ENCODE measurements at places on chromosomes 11 and 22.
A peak's percentile ranks its signal among the peaks of the same experiment; 100 is the strongest.

- DNase-seq, result peak; percentile 80
Observed at GRCh38 chr11:120125024-120125423, 12.9 kb downstream of the TRIM29 start.

GRCh38 chr11:67670316-67671210 is 3.9 kb downstream of the ALDH3B2 start:
- DNase-seq, result no peak

DNA sequence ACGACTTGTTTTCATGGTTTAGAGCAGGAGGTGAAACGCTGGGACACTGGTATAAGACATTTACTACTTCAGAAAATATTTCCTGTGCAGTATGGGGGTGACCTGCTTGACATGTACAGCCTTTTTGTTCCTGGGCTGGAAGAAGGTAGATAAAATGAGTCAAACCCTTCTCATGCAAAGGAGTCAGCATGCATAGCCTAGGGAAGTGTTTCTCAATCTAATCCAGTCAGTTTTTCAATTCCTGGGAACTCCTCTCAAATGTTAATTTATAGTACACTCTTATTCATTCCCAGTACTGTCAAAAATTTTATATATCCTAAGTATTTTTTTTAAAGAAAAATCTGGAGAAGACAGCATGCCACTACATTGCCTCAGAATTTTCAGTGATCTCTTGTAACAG is 154.7 kb upstream of the GUCY1A2 start:
- DNase-seq, result no peak

DNA sequence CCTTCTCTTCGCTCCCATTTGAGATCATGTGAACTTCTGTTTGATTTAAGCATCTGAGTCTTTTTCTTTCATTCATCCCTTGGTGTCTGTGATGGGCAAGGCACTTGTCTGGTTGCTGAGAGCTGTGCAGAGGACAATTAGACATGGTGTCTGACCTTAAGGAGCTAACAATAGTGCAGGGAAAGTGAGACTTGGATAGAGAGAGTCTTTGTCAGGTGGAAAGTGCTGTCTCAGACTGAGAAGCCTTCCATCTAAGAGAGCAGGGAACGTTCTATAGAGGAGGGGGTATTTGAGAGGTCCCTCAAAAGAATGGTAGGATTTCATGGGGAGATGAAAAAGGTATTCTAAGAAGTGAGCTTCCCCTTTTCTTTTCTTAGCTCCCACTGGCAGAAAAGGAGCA is 14.1 kb downstream of the MICAL3 start:
- no peak for DNase-seq

- no peak for DNase-seq
Observed at GRCh38 chr11:41895081-41895480, 435.6 kb upstream of the LRRC4C start.

GRCh38 chr11:84642500-84642899 is 984.6 kb downstream of the DLG2 start:
- DNase-seq, result no peak

DNA sequence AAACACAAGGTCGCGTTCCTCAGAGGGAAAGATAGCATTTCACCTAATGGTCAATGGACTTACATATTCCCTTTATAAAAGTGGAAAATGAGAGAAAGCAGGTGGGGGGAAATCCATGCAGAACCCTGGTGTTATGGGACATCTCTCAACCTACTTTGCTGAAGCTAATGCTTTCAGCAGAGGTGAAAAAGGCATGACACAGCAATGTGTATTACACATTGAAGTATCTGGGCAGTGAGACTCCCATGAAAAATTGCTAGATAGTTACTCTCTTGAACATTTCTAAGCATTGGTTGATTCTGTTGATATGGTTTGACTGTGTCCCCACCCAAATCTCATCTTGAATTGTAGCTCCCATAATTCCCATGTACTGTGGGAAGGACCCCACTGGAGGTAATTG is 60.0 kb upstream of the PICALM start:
- no peak for DNase-seq

DNA sequence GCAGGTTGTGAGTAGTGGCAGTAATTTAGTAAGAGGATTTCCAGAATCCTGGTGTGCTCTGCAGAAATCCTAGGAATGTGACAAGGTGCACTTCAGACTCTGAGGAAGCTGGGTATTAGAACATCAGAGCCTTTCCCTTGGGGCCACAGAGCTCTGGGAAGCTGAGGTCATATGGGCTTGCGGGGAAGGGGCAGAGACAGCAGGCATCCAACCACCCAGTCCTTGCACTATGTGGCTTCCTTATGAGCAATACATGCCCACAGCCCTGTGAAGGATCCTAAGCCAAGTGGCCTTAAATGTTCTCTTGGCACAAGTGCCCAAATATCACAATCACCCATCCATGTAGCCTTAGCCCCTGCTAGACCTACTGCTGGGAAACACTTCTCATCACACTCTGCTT is 46.2 kb downstream of the P4HA3 start:
- DNase-seq, result peak; percentile 25

DNA sequence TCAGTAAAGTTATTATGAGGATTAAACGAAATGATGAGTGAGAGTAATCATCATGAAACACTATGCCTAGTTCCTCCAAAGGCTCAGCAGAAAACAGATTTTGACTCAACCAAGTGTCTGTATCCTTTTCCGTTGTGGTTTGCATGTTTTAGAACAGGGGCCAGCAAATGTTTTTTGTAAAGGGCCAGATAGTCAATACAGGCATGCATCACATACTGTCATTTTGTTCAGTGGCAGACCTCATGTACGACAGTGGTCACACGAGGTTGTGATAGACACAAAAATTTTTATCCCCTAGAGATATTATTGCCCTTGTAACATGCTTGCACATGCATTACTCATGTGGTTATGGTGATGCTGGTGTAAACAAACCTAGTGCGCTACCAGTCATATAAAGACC is 81.9 kb upstream of the SLC25A18 start:
- DNase-seq, result no peak

- peak; percentile 19 for DNase-seq
Observed at GRCh38 chr11:70519117-70519516, 120.8 kb downstream of the CTTN start.

GRCh38 chr11:19811380-19811779 is 98.7 kb downstream of the NAV2 start:
- DNase-seq, result no peak

GRCh38 chr11:74157169-74157568 is 13.6 kb downstream of the C2CD3 start:
- DNase-seq, result no peak

DNA sequence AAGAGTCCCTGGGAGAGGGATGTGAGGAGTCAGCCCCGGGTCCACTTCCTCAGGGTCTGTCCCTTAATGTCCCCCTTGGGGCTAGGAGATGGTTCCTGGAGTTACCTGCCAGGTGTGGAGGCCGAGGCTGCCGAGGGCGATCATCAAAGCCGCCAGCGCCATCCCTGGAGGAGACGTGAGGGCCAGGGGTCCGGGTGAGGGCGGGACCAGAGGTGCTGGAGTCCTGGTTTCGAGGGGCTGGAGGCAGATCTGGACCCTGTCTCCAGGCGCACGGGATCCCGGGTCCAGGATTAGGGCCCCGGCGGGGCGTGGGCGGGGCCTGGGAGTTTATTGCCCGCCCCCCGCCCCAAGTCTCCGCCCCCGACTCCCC is at the start of gene ART5:
ART5 (minus strand) TSS at position 292 of the 370 bp plus-strand sequence; CDS start at position 162, 130 bp downstream.
- DNase-seq, result no peak

DNA sequence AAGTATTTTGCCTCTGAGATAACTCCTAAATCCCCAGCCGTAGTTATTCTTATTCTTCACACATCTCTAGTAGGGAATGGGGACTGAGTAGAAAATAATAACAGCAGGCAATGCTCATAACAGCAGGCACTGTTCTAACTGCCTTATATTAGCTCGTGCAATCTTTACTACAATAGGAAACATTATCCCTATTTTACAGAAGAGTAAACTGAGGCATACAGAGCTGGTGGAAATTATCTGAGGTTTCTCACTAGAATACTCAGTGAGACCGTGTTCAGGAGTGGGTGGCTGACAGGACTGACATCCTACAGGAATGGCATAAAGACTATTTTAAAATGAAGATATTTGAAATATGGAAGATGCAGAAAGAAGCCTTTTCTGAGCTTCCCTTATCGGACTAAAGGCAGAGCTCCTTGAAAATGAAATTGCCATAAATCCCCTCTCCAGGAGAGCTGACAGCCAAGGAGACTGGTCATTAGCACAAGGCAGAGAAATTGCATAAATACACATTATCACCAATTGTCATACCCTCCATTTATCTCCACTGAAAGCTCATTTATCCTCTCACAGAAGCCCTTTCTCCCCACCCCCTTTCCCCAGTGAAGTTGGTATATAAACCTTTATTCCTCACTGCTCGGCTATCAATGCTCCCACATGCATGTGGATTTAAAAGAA is 93.9 kb downstream of the RASSF10 start:
- DNase-seq, result no peak

GRCh38 chr11:17760102-17761029 is 25.8 kb downstream of the KCNC1 start:
- DNase-seq, result no peak

DNA sequence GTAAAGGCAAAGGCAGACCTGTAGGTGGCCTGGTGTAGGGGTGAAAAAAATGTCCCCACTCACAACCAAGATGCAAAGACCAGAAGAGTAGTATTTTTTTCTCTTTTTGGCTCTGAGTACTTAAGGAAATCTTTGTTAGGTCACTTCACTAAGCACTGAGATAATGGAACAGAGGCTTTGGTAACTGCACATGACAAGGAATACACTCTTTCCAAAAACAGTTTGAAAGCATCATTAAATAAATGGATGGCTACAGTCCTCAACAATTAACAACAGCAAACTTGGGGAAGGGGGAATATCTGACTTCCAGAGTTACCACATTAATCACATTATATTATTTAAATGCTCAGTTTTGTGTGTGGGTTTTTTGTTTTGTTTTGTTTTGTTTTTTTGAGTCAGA is 26.9 kb upstream of the PGM2L1 start:
- DNase-seq, result no peak

- DNase-seq, result peak; percentile 91
Observed at GRCh38 chr11:129861702-129862522, 33.5 kb downstream of the NFRKB start.

GRCh38 chr22:49413146-49413545 is 414.5 kb downstream of the BRD1 start:
- no peak for DNase-seq

DNA sequence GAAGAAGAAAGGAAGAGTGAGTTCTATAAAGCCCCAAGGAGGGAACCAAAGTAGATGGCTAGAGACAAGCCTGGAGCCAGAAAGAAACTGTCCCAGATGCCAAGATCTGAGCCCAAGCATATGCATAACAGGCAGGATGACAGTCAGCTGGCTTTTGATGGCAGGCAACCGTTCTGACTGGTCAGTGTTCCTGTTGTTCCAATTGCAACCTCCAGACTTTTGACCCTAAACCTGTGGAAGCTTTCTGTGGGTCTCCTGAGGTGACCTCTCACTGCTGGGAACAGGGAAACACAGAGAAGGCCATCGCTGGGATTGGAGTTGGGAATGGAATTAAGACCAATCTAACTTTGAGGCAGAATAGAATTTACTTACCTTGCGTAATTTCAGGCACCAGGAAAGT is 21.6 kb upstream of the NNMT start:
- no peak for DNase-seq

Measured in RCC 7860 (cell line).